Skin of body (tissue), 3 donors: ENCODE measurements at places on chromosomes 4 and X. TPM values are rescaled to one million over a fixed set of nuclear protein-coding genes. Genes with fewer than 3 reads are reported as not detected.

GRCh38 chr4:151728679-151729078 lies 32.1 kb downstream of the GATB start:
- no peak for DNase-seq

DNA sequence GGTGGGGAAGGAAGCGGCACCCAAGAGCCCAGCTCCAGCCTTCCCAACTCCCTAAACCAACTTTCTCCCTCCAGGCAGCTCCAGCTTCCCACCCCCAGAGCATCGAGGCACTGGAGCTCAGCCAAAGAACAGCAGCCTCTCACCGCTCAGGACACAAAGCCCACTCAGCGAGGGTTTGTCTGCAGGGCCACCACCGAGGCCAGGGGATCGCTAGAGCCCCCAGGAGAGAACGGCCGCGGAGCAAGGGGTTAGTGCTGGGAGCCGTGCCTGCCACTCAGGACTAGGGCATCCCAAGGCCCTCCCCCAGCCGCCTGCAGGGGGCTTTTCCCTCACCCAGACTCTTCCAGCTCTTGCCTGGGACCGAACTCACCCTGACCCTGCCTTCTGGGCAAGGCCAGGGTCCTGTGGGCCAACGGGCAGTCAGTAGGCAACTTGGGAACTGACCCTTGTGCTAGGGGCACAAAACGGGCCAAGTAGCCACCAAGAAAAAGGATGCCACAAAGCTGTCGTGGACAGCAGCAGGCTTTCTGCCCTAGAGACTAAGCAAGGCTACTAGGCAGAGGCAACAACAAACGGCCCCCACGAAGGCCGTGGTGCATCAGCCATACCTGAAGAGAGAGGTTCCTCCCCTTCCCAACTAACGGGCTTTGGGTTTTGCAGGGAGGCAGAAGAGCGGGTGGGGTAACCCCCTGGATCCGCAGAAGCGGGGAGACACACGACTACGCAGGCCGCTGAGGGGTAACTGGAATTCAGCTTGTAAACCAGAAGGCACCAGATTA lies 2.3 kb downstream of the HCFC1 start:
- DNase-seq: no peak

GRCh38 chrX:113726466-113726865 lies 857.4 kb upstream of the HTR2C start:
- DNase-seq: no peak

- no peak for DNase-seq
These were observed 34.2 kb upstream of the MAGEA8 start for GRCh38 chrX:149846789-149847188.

DNA sequence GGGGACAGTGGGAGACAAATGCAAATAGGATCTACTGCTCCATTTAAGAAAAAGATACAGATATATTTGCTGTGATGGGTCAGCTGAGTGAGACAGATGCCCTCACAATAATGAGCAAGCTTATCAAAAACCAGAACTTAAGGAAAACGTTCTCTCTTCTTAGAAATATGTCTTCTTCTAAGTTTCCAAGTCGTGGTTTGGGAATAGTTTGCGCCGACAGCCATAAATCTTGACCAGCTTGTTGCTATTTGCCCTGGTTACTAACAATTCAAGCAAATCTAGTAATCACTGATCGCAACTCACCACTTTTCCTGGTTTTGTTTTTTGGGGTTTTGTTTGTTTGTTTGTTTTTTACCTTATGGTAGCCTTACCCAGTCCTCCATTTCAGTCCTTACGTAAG lies 67.6 kb upstream of the GUCY1A1 start:
- DNase-seq: no peak

- DNase-seq: no peak
These were observed 74.5 kb downstream of the DCLK2 start for GRCh38 chr4:150152766-150153165.

DNA sequence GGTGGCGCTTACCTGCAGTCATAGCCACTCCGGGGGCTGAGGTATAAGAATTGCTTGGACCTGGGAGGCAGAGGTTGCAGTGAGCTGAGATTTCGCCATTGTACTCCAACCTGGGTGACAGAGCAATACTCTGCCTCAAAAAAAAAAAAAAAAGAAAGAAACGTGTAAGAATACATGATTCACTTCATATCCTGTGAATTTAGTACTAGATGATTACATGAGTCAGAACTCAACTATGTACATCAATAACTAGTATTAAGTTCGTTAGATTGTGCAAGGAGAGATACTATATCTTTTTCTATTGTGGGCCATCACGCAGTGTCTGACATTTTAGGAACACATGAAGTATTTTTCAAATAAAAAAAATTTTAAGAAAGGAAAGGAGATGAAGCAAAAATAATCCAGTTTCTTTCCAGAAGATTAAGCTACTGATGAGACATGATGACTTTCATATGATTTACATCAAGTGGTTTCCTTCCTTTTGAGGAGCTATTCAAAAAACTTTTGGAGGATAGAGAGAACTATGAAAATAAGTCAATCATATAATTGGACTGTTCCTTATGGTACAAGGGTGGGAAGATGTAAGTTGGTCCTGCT lies 64.7 kb upstream of the EXOC1L start:
- DNase-seq: no peak

DNA sequence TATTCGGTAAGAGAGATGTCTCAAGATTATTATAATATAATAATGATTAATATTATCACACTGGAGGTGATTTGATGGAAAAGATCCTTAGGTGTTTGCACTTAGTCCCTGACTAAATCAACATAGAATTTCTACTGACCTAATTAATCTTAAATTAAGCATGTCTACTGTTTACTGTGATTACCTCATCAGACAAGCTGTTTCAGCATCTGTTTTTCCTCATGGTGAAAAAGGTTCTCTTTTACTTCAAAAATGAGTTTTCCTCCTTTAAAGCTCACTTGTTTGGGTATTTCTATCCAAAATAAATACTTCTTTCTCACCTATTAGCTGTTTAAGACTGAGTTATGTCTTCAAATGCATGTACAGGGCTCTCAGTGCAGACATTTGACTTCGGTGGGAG lies 407.8 kb downstream of the NKX6-1 start:
- no peak for DNase-seq

DNA sequence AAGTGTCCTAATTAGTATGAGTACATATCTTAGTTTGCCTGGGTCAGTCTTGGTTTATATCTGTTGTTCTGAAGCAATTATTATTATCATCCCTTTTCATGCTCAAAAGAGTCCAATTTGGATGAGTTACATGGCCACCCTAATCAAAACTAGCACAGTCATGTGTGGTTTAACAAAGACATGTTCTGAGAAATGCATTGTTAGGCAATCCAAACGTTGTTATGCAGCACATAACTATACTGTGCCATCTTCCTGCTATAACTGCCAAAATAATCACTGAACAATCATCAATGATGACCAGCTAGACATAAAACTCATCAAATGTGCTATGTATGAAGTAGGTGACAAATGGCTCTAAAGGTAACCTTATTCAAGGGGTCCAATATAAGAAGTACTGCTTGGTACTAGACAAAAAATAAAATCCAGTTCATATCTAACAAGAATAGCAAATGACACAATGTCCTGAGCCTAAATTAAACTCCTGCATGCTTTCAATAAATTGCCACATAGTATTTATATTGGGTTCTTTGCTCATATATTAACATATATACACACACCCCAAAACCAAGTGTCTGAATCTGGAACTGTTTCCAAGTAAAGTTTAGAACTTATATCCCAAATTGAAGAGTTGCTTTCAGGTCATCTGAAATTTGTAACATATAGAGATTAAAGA lies 41.9 kb downstream of the CNOT6L start:
- DNase-seq: no peak

CACNA1F gene
- total RNA-seq: 0.10 TPM

GRCh38 chr4:183335369-183335940 lies 13.2 kb upstream of the CLDN24 start:
- DNase-seq: no peak

GRCh38 chrX:124249345-124249744 lies 83.1 kb upstream of the TEX13D start:
- no peak for DNase-seq

DNA sequence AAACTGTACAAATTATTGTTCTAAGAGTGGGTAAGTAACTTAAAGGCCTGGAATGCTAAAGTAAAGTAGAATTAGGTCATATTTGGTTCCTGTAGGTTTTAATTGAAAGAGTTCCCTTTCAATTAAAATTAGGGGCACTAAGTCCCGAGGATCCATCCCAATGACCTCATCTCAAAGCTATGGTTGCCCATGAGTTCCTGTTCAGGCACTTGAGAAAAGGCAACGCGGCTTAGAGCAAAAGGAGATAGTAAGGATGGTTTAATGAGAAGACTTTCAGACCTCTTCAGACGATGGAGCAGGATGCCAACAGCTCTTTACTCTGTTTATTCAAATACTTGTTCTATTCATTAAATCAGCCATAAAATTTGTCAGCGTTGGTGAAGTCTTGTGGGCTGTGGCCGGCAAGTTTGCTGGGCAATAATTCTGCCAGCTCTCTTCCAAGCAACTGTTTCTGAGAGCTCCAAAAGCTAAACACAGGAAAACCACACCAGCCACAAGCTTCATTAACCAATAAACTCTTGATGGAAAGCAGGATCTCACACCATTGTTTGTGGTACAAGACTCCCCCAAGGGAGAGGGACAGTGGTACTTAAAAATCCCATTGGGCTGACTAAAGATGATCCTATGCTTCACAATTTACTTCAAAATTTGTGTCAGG lies 167.4 kb downstream of the COL4A6 start:
- DNase-seq: peak; percentile 0

ATP8A1 gene
- total RNA-seq: 13.2 TPM

FAM53A gene
- total RNA-seq: 2.0 TPM

DNA sequence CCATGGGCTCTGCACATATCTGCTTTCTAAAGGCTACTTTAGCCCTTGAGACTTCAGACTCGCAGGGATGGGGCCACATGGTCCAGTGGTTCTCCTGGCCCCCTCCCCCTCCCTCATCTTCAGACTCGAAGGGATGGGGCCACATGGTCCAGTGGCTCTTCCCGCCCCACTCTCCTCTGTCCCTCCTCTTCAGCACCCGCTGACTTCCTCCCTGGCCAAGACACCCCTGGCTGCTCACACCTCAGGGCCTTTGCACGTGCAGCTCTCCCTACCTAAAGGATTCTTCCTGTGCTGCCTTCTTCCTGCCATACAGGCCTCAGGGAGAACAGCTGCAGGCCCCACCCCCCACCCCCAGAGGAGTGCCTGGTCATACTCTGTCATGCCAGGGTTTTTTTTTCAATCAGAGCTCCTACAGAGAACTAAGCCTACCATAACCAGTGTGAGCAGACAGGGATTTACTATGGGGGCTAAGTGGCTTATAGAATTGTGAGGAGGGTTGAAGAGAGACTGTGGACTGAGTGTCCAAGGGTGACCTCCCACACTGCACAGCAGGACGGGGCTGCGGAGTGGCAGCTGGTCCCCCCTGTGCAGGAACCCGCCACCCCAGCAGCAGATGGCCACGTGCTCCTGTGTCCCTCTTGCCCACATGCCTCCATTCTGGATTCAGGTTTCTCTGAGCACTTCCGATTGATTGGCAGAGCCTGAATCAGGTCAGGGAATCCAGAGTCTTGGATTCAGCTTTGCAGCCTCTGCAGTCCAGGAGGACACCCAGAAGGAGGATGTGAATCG lies 6.1 kb upstream of the SPON2 start:
- DNase-seq: no peak

PCSK1N gene
- 0.30 TPM for total RNA-seq

GRCh38 chr4:100360211-100360610 lies 157.6 kb downstream of the EMCN start:
- DNase-seq: no peak

RBM47 gene
- 16.3 TPM for total RNA-seq
